ENCODE measurements at places on chromosomes 1 and 21.

DNA sequence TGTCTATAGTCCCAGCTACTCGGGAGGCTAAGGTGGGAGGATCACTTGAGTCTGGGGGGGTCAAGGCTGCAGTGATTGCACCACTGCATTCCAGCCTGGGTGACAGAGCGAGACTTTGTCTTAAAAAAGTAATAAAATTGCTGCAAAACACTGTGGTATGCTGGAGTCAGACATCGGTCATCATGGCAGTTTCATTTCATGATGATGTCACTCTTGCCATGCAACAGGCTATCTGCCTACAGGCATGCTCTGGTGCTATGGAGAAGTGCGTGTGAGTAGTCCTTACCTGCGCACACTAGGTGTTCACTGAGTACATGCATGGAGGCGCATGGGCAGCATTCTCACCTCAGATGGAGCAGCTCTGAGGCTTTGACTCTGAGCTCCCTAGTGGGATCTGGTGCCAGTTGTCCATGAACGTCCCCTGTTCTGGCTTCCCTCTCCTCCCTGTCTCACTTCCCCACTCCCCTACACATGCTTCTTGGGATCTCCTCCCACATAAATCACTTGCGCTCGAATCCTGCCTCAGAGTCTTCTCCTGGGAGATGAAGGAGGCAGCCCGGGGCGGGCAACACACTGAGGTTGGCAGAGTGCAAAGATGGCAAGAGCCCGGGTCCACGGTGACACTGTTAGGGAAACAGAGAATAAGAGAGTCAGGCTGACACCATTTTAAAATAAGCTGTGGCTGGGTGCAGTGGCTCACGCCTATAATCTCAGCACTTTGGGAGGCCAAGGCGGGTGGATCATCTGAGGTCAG, 10.4 kb upstream of the CELA3B start:
- peak; percentile 55 for DNase-seq

DNA sequence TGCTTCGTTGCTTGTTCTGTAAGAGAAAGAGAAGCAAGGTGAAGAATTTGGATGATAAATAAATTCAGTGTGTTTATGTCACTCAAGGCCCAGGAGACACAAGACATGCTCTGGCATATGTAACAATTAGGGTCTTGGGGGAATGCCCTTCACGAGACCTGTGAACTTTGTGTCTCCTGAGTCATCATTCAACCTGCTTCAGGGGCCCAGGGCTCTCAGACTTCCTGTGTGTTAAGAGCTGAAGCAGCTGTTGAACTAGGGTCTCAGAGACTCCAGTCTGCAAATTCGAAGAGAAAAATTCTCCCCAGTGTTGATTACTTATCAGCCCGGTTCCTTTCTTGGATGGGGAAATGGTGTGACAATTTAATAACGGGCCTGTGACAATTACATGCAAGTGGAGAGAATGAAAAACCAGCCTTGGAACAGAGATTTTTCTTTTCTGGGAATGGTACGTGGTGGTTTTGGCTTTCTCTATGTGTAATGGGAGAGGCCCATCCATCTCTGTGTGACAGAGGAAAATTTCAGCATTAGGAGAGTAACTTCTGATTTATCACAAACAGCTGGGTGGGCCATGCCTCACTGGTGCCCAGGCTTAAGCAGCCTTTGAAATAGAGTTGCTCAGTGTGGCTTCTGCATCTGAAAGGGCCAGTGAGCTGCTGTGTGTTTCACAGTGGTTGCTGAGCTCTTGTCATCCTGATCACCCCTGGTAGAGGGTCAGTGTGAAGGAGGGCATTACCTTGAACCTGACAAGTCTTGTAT, 22.4 kb downstream of the HUNK start:
- no peak for DNase-seq

- DNase-seq, result no peak
These were observed 211.3 kb downstream of the BARHL2 start for GRCh38 chr1:90505806-90506205.

- DNase-seq, result no peak
These were observed 79.9 kb upstream of the LAMC2 start for GRCh38 chr1:183106166-183106565.

GRCh38 chr1:26887125-26887524, 3.0 kb downstream of the GPN2 start:
- DNase-seq, result no peak

GRCh38 chr1:92989936-92990583, 28.8 kb upstream of the DIPK1A start:
- no peak for DNase-seq

- DNase-seq, result peak; percentile 28
These were observed 31.0 kb downstream of the LRRC3 start for GRCh38 chr21:44486302-44486701.

DNA sequence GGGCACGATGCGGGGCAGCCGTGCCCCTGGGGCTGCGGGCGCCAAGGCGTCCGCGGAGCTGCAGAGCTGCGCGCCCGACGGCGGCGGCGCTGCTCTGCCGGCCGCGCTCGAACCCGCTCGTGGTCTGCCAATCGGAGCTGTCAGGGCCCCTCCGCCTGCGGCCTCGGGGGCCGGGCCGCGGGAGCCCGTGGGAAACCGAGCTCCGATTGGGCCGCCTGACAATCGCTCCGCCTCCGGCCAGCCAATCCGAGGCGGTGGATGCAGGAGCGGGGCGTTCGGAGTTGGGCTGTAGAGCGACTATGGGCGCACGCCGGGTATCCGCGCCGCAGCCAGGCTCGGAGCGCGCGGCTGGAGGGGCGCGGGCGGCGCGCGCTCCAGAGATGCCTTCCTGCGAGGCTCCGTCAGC, 100.5 kb upstream of the SOD1 start:
- peak; percentile 100 for DNase-seq

GRCh38 chr1:7942214-7942921, 1.7 kb upstream of the TNFRSF9 start:
- no peak for DNase-seq

DNA sequence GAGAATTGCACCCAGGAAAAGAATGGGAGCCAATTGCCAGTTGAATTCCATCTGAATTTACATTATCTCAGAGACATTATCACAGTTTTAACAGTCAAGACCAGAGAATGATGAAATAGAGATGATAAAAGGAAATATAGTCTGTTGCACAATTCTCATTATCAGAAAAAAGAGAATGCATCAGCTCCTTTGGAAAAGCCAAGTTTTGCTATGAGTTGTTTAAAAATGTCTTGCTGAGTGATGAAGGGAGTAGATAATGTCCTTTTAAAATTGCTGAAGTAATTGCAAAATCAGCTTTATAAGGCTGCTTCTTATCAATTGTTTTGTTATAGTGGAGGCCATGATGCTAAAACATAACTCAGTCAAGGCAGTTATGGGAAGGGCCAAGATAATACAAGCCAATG, 37.9 kb upstream of the EEIG2 start:
- DNase-seq, result no peak

GRCh38 chr1:231660198-231660597, 33.6 kb downstream of the DISC1 start:
- no peak for DNase-seq

GRCh38 chr1:220301630-220302029, 29.4 kb upstream of the RAB3GAP2 start:
- DNase-seq, result no peak

- DNase-seq, result no peak
These were observed 9.4 kb downstream of the ATAD3A start for GRCh38 chr1:1521331-1521730.

GRCh38 chr1:41282679-41283317, 40.7 kb upstream of the SCMH1 start:
- DNase-seq, result peak; percentile 78

DNA sequence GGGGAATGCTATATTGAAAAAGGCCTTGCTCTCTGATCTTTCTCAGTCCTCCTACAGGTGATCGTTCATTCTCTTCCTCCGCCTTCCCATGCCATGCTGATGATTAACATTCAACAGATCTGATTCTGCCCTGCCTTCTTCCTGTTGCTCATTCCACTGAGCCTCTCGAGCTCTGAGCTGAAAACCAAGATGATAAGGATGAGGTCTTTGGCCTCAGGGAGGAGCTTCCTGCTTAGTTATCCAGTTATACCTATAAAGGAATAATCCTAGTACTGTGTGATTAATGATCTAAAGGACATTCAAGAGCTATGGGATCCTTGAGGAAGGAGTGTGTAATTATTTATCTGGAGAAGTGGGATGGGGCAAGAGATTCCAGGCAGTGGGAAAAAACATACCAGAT, 25.2 kb upstream of the MAP3K7CL start:
- no peak for DNase-seq

GRCh38 chr1:169483500-169483966, 2.2 kb downstream of the SLC19A2 start:
- no peak for DNase-seq

GRCh38 chr1:115373305-115373704, 35.3 kb upstream of the NGF start:
- DNase-seq, result no peak

DNA sequence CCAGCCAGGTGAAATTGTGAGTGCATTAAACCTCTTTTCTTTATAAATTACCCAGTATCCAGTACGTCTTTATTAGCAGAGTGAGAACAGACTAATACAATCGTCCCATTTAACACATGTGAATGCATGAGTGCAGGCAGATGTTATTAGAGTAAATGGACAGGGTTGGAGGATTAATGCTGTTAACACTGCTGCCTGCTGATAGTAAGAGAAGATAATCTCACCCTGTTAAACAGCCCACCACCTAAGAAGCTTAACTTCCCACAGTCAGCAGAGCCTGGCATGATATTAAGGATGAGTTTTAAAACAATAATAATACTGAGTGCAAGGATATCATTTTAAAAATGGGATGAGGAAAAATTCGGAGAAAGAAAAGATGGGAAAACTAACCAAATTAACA, 181.4 kb upstream of the LHX8 start:
- no peak for DNase-seq

GRCh38 chr1:17078991-17079868, 25.4 kb upstream of the SDHB start:
- no peak for DNase-seq

- DNase-seq, result peak; percentile 9
These were observed 141.8 kb upstream of the ZRANB2 start for GRCh38 chr1:71222668-71223067.

GRCh38 chr1:25863486-25864262, 4.4 kb upstream of the AUNIP start:
- DNase-seq, result no peak

- DNase-seq, result no peak
These were observed 235.3 kb downstream of the PRDM2 start for GRCh38 chr1:13935336-13935735.

DNA sequence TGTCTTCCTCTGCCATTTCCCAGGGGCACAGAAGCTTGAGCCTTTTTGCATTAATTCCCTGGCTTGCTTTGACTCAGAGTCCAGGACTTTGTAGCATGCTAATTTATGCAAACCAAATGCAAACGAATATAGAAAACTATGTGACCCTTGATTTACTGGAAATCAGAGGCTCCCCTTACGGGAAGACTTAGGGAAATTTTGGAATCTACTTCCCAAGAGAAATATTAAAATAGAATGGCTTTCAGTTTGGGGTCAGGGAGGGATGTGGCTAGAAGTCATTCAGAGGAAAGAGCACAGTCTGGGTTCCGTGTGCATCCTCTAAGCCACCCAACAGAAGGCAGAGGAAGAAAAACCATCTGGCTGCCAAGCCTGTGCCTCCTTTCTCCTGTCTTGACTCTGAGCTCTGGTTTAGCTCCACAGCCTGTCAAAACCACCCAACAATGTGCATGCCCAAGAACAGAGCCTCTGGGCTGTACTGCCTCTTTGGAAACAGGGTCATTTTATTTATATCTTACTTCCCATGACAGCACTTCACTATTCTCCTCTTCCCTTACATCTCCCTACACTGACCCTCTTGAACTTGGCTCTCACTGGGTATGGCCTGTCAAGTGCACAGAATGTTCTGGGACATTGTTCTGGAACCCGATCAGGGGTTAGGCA, 30.1 kb downstream of the ATF3 start:
- DNase-seq, result no peak

DNA sequence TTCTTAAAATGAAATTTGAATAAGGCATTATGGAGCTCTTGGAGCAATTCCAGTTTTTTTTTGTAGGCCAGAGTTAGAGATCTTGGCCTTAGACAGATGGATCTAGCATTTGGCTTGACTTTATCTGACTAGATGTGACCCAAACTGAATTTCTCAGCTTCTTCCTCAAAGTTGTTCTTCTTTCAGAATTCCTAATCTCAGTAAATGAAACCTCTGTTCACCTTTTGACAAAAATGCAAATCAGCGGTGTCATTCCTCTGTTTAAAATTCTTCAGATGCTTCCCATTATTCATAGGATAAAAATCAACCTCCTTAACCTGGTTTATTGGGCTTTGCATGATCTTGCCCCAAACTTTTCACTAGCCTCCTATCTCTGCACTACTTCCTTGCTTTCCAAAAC, 177.6 kb downstream of the RASAL2 start:
- DNase-seq, result no peak

DNA sequence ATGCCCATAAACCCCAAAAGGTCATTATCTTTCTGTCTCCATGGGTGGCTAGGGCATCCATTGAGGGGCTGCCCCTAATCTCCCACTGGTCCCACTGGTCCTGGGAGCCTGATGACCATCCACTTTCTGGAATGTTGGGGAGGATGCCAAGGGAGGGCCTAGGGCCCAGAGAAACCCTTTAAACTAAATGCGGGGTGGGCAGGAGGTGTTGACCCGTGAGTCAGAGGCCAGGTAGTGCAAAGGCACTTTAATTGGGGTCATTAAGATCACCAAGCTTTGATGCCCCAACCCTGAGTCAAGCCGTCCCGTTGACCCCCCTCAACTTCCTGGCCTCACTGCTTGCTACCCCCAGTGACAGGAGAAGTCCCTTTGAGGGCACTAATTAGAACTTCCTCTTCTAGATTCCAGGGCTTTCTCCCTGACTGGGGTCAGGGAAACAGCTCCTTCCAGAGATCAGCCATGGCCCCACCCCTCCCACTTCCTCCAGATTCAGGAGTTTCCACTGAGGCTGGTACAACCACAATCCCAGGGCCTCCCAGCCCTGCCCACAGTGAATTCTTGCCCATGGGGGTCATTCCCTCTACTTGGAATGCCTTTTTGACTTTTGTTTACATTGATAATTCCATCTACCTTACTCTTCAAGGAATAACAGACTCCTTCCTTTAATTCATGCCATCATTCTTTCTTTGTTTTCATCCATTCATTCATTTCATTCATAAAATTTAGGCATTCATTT, 15.5 kb upstream of the SERINC2 start:
- no peak for DNase-seq
